Right cardiac atrium (tissue), 5 donors: ENCODE measurements at places on chromosomes 16 and 17.

GRCh38 chr17:11244776-11245175 lies 3.8 kb downstream of the SHISA6 start:
- DNase-seq: no peak

DNA sequence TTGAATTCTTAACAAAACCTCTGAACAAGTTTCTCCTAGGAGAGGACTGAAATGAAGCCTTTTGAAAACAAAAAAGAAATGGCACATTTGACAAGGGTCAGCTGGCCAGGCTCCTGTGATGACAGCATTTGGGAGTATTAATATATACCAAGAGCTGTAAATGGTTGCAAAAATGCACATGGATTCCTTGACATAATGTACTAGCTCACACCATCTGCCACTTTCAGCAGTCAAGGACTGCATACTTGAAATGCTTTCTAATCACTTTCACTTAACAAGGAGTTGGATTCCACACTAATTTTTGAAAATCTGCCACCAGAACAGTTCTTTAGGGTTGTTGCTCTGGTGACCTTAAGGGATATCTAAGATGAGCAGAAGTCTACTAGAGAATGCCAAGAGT lies 236.7 kb upstream of the TOX3 start:
- no peak for DNase-seq

DNA sequence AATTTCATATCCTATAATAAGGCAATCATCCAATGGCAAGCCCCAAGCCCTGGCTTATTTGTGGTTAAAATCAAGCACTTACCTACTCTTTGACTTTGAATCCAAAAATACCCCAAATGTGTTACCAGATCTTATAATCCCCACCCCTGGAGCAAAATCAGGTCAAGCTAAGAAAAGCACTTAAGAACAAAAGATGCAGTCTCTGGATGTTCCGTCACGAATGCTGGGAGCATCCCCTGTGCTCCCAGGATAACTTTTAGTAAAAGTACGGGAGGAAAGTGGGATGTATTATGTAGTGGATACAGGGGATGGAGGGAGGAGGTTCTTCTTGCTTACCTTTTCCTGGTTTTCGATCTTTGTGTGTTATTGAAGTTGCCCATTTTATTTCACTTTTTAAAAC lies 29.5 kb downstream of the SHISA9 start:
- no peak for DNase-seq

DNA sequence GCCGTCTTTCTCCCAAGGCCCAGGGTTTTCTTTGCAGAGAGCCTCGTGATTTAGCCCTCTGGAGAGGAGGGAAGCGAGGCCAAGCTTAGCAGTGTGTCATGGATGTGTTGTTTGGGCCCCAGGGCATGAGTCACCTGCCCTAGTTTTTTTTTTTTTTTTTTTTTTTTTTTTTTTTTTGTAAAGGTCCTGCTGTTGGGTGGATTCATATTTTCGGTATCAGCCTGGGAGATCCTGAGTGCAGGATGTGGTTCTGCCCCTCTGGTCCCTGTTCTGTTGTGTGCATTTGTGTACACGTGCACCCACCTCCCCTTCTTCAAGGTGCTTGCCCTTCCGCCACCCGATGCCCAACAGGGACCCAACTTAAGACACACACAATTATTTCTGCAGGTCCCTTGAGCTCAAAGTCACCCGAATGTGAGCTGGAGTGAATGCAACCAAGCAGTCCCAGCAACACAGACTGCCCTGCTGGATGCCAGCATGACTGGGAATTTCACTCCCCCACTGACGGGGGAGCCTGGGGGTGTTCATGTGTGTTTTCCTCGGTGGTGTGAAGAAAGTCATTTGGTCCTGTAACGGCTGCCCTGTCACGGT lies 265.8 kb upstream of the TNRC6C start:
- no peak for DNase-seq

DNA sequence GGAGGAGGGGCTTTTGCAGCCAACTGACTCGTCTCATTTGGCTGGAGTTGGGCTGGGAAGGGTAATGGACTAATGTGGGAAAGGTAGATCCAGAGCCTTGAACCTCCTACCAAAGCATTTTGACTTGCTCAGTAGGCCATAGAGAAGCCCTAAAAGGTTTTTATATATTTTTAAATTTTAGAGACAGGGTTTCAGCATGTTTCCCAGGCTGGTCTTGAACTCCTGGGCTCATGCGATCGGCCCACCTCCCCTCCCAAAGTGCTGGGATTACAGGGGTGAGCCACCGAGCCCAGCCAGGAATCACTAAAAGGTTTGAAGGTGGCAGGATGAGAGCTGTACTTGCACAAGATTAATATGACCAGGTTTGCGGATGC lies 2.0 kb upstream of the PITPNC1 start:
- DNase-seq: no peak

DNA sequence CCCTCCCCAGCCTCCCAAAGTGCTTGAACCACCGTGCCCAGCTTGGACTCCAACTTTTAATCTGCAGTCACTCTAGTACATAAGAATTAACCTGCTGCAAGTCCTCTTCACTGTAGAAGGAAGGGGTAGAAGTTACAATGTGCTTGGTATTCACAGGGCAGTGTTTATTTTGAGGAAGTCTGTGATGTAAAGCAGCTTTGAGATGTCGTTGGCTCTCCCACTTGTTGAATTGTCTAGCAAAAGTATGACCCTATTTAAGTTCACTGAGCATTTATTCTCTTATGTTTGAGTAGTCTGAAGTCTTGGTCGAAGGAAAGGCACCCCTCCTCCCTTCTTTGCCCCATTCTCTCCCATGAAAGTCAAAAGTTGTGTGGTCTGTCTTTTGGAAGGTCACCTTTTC lies 28.2 kb downstream of the SF3B3 start:
- no peak for DNase-seq

DNA sequence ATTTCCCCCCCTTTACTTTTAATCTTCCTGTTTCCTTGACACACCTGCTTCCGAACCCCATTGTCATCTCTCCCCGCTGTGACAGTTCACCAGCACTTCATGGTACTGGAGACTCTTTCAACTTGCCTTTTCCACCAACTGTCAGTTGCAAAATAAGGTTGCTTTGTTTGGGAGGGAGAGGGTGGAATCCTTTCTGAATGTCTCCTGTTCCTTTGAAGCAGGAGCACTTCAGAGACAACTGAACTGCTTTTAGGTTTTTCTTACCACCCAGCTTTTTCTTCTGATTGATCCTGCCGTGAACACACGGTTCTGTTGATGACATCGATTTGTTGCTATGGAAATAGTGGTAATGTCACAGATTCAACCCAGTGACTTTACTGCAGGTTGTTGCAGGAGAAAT lies 42.0 kb downstream of the RPA1 start:
- no peak for DNase-seq

DNA sequence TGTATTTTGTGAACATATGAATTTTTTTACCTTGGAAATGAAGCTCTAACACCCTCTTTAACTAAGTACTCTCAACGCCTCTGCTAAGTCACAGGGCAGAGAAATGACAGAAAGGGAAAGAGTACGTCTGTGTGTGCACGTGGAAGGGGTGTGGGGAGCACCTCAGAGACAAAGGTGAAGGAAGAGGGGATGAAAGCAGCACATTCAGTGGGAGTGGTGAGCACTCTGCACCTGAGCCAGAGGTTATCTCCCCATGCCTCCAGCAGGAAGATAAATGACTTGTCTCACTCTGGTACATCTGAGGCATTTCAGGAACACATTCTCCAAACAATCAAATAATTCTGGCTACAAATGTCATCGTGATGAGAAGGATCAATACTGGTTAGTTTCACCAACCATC lies 15.0 kb downstream of the GNA13 start:
- no peak for DNase-seq

DNA sequence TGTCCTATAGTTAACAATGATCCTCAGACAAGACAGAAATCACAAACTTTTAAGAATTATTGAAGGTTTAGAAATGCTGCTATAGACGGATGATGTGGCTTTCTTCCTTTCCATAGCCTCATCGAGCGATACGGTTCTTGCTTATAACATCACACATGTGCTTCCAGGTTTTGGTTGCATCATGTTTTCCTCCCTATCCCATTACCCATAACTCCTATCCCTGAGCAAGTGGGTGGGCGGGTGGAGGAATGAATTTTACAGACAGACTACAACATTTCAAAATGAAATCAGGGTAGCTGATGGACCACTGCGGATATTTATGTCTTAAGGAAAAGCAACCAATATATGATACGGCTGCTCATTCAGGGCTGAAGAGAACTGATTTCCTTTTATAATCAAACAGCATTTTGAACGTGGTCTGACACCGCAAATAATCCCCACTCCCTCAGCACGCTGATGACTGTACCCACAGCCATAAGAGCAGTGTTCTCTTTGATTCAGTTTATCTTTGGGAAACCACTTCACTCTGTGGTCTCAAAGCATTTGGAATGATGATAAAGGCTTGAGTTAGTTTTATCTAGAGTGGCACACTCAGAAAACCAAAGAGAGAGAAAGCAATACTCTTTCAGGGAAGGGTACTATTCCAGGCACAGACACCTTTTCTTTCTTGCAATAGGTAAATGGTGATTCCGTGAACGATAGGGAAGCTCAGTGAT lies 4.6 kb upstream of the AKTIP start:
- no peak for DNase-seq

DNA sequence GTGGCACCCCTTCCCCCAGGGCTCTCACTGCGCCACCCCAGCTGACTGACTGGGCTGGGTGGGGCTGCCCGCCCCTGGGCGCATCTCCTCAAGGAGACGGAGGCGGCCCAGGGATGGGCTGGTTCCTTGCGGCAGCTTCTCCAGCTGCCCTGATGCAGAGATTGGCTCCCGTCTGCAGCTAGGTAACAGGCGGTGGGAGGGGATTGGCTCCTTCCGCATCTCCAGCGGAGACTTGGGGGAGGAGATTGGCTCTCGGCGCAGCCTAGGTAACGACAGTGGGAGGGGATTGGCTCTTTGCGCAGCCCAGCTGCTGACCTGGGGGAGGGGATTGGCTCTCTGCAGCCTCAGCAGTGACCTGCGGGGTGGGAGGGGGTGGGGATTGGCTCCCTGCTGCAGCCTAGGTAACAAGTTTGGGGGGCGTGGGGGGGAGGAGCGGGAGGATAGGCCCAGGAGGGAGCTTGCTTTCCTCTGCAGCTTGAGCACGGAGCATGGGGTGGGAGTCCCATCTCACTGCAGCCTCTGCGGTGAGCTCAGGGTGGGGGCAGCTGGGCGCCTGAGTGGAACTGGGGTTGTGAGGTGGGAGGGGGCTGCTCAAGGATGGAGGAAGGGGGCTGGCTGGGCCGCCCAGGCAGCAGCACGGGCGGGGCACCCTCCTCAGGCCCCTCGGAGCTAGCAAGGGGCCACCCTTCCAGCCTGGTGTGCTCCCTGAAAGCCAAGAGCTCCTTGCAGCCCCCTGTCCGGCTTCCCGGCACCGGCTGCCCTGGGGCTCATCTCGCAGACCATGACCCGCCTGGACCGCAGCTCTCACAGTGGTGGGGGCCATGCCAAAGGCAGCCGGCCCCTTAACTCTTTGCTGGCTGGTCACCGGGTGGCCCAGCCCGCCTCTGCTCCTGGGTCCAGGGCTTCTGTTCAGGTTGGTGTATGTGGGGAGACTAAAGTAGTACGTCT lies 6.4 kb downstream of the NFE2L1 start:
- peak; percentile 89 for DNase-seq

GRCh38 chr17:75319904-75320691 lies 30.9 kb upstream of the SLC25A19 start:
- no peak for DNase-seq

- peak; percentile 54 for DNase-seq
These were observed 17.2 kb upstream of the CACNG1 start for GRCh38 chr17:67027031-67027628.

GRCh38 chr17:77498091-77498741 lies 357.4 kb downstream of the SEC14L1 start:
- no peak for DNase-seq

DNA sequence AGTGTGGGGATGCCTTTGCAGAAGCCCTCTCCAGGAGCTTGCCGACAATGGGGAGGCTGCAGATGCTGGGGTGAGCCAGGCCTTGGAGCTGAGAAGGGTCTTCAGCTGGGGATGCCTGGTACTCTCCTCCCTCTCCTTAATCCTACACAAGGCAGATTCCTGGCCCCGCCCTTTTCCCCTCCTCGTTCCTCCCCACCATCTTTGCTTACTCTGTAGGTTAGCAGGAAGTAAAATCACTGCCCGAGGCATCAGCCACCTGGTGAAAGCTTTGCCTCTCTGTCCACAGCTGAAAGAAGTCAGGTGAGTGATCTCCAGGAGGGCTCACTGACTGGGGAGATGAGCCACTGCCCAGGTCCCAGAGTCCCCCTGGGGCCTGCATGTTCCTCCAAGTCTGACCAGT lies 38.7 kb downstream of the NLRC5 start:
- no peak for DNase-seq

DNA sequence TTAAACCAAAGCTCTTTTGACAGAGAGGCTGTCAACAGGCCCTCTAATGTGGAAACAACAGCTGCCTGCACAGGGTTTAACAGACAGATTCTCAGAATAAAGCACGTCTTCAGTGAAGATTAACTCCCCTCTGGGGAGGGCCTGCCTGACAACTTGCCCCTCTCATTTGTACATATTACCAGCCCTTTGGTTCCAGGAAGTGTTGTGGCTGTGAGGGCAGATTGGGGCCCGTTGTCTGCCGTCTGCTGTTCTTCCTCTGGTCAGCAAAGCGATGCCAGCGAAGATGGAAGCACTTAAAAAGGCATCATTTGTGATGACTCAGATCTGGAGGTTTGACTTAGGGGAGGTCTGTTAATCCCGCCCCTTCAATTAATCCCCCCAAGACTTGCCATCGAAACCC lies 177.0 kb upstream of the IRX6 start:
- no peak for DNase-seq

- no peak for DNase-seq
These were observed 402.2 kb upstream of the SALL1 start for GRCh38 chr16:51553314-51553713.

GRCh38 chr17:76716839-76717215 lies 6.1 kb upstream of the MXRA7 start:
- no peak for DNase-seq

GRCh38 chr16:62568926-62569325 lies 532.7 kb upstream of the CDH8 start:
- DNase-seq: no peak

GRCh38 chr17:30549864-30550511 lies 72.8 kb downstream of the GOSR1 start:
- no peak for DNase-seq

DNA sequence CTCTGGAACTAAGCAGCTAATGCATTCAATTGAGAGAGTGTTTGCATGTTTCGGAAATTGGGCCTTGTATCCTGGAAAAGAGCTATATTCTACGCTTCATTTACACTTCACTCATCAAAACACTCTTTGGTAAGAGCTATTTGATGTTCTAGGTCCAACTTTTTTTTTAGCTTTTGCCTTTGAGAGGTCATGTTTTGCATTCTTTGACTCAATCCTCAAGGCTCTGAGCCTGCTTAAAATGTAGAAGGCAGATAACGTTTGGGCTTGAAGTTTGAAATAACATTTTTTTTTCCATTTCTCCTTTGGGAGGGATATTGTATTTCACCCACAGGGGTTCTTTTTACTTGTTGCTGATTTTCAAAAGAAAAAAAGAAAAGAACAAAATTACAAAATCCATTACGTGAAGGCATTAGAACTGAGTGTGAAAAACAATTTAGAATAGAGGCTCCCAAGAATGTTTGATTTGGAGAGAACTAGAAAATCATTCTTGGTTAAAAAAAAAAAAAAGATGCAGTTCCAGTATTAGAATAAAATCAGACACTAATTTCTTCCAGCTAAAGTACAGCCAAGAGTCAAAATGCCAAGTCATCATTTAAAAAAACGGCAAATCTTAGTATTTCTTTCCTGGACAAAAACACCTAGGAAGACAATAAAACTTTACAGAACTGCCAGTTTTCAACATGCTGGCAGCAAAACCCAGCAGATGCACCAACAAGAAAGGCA lies 268.5 kb downstream of the GRIN2A start:
- no peak for DNase-seq
